ENCODE measurements at places on chromosomes 2 and 18.

DNA sequence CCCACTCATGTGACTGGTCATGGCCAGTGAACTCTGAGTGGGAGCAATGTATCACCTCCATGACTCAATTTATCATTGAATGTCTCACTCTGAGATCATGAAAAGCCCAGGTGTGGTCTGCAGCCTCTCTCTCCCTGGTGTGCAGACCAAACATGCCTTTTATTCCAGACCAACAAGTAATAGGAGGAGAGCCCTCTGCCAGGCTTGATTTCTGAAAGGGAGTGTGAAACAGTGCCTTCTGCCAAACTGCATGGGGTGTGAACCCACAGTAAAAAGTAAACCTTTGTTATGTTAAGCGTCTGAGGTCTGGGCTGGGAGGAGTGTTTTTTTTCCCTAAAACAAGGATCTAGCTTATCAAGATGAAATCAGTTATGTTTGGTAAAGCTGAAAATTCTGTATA lies 601.2 kb downstream of the ADCYAP1 start:
- no peak for DNase-seq

DNA sequence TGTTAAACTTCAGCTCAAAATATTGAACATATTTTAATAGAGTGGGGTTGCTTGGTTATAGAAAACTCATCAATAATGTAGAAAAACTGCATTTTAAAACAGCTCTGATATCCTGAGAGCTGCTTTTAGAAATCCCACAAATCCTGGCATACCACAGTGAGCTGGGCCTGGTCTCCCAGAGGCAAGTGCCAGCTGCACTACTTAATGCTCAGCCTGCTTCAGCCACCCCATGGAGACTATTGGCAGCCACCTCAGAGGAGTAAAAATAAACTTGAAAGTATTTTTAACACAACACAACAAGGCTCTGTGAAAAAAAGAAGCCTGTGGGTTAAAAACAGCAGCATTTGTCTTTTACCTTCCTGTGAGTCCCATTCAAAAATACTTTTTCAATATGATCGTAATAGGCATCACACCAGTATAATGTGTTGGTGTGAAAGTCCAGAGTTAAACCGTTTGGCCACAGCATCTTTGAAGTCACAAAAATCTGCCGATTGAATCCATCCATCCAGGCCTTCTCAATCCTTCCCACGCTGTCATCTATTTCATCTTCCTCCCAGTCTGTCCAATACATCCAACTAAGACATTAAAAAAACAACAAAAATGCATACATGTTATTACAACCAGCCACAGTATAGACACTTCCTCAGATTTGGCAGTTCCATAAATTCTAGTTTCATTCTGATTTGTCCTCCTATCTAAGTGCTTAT lies 1115.3 kb downstream of the LRP1B start:
- DNase-seq = peak; percentile 13

GRCh38 chr2:216769626-216770025 lies 74.3 kb upstream of the IGFBP5 start:
- no peak for DNase-seq

DNA sequence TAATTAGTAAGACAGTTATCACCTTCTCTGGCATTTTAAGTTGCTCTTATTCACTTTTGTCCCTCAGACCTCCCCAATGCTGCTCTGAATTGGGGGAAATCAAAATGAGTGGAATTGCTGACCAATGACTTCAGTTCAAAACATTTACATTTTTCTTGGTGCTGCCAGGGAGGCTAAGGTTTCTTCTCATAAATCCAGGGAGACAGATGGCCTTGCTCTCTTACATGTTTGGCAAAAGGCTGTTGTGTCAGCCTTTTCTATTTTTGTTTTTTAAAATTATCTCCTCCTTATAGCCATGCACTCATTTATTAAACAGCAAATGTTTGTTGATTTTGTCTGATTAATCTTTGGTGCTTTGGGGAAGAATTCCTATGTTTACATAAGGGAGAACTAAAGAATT lies 82.0 kb downstream of the GALNT13 start:
- DNase-seq = no peak

DNA sequence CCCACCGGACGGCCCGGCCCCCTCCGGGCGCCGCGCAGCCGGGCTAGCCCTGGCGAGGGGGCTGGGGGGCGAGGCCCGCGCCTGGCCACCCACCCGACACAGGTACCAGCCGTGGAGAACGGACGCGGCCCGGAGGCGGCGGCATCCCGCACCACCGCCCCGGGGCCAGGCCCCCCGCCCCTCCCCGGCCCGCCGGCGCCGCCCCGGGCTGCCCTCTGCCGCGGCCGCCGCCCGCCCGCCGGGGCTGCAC lies 405 bp downstream of the SOS1 start:
- DNase-seq = no peak

GRCh38 chr2:104945121-104945520 lies 91.2 kb downstream of the POU3F3 start:
- DNase-seq = no peak

DNA sequence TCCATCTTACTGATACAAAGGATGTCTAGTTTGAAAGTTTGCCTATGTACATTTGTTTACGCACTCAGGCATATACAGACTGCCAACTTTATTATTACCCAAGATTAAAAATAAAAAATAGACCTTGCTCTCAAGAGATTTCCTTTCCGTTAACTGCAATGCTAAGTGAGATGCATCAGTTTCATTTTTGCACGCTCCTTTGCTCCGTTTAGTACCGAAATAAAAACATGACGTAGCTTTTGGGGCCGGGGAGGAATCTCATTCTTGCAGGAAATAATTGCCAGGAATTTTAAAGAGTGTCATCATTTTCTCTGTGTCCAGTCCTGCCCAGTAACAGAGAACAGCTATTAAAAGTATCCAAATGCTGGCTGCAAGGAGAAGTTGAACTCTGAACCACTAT lies 169.5 kb downstream of the SLC8A1 start:
- peak; percentile 65 for DNase-seq

DNA sequence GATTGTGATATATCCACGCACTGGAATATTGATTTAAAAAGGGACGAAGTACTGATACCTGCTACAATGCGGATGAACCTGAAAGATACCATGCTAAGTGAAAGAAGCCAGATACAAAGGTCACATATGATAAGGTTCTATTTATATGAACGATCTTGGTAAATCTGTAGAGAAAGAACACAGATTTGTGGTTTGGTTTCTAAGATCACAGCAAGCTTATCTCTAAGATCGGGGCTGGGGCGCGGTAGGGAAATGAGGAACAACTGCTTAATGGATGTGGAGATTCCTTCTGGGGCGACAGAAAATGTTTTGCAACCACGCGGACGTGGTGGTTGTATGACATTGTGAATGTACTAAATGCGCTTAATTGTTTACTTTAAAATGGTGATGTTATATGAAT lies 60.1 kb downstream of the NEDD4L start:
- DNase-seq = no peak

GRCh38 chr2:77018219-77018618 lies 504.0 kb downstream of the LRRTM4 start:
- DNase-seq = no peak

- DNase-seq = no peak
Observed at GRCh38 chr2:235810846-235811245, 317.0 kb downstream of the AGAP1 start.

DNA sequence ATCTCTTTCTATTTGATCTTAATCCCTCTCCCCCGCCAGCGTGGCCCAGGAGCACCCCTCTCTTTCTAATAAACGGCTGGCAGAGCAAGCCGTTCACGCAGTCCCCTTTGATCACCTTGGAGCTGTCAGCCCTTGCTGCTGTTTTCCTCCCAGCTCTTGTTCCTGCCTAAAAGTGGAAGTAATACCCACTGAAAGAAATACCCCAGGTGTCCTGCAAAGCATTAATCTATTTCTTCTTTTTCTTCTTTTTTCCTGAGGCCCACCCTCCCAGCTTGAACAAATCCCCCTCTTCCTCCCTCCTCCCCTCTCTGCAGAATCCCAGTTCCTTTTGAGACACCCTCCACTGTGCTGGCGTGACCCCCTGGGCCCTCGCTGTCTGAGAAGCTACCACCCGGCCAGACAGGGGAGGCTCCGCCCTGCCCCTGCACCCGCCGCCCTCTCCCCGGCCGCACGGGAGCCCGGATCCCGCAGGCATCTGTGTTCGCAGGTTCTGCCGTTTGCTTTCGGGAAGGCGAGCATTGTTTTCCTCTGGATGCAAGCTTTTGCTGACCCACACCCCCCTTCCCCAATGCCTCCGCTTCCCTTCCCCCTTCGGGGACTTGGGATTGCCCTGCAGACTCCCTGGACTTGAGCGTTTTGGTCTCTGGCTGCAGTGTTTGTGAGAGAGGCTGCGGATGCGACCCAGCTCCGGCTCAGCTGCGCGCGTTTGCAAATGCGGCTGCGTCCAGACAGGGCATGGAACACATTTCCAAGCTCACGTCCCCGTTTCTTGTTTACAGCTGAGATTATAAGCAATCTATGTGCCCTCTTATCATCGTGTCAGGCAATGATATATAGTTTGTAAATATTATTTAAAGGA lies 631.5 kb downstream of the NYAP2 start:
- DNase-seq = peak; percentile 69

DNA sequence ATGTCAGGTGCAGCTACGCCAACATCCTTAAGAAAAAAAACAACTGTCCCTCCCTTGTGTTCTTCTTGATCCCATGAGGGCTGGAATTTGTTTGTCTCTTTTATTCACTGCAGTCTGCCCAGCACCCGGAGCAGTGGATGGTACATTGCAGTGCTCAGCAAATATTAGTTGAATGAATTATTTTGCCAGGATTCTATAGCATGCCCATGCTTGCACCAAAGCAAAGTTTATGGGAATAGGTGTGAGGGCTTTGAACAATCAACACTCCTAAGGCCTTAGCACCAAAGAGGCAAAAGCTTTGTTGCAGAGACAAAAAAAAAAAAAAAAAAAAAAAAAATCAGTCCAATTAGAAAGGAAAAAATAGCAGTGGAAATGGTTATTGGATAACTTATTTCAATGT lies 28.7 kb upstream of the DCC start:
- DNase-seq = no peak

DNA sequence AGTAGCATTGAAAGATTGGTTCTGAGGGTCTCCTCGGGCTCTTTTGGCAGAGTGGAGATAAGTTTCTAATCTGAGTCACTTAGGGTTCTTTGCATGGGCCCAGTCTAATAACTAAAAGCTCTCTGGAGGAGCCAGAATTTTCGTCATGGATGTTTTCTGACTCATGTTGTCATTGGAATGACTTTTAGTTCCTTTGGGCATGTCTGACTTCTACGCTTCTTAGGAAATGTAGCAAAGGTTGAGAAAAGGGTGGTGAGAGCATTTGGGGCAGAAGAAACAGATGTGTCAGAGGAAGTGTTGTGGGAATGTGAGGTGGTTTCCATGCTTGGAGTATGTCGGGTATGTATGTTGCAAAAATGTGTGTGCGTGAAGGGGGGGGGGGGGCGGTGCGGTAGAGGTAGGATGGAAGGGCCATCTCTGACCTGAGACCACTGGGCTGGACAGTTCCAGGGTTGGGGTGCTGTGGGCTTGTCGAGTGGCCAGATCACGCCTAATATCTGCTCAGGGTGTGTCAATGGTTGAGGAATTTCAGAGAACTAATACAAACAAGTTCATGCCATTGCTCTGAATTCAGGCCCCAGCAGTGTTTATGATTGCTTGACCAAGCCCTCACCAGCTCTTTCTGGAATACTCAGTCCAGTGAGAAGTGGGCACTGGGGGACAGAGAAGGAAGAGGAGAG lies 26.9 kb downstream of the KLHL29 start:
- peak; percentile 93 for DNase-seq

DNA sequence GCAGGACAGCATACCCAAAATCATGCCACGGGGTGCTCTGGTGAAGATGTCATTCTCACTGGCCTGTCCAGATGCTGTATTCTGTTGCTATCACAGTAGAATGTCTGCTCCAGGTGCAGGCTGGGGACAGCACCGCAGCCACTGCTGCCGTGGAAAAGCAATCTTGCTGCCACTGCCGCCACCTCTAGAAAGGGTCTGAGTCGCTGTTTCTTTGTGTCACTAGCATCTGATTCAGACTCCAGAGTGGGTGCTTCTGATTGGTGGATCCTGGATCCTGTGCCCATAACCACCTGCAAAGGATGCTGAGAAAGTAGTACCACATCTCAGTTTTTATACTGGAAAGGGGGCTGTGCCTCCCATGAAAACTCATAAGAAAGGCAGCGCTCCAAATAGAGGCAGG lies 45.3 kb upstream of the CTLA4 start:
- no peak for DNase-seq

DNA sequence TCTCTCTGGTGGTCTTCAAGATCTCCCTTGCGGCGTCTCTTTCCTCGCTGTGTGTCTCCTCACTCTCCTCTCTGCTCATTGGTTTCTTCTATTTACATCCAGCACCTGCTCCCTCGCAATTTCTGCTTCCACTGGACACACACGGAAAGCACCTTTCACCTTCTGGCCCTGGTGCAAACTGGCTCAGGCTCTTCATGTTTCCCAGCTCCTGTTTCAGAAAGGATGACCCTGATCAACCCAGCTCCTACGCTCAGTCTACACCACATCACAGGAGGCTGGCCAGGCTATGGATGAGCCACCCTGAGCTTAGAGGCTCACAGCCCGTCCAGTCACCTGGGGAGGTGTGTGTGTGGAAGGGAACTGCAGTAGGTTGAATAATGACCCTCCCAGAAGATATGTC lies 72.7 kb downstream of the MCFD2 start:
- DNase-seq = no peak

DNA sequence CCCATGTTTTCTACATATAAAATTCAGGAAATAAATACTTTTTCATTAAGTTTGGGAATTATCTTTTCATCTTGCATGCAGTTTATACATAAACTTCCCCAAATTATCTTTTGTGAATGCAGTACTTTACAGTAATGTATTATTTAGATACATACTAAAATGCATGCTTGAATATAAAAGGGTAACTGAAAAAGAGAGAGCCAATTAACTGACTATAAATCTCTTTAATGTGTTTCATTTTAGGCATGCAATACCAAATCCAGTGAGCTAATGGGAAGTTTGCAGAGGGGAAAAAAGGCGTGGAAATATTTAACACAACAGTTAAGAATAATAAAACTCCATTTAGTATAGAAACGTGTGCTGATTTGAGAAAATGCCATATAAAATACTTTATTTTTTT lies 39.2 kb downstream of the COL4A4 start:
- no peak for DNase-seq

DNA sequence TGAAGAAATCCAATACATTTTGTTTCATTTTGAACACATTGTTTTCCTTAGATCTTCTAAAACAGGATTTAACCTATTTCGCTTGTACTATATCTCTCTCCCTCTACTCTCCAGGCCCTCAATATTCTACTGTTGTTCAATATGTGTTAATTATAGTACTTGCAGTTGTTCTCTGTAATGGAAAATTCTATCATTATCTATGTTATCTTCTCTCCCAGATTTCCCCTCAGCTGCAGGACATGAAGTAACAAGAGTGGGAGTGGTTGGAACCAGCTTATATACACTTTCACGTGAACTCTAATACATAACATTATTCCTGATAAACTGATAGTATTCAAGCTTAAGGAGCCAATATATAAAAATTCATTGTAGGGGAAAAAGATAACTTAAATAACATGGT lies 7.0 kb upstream of the STRN start:
- DNase-seq = no peak

DNA sequence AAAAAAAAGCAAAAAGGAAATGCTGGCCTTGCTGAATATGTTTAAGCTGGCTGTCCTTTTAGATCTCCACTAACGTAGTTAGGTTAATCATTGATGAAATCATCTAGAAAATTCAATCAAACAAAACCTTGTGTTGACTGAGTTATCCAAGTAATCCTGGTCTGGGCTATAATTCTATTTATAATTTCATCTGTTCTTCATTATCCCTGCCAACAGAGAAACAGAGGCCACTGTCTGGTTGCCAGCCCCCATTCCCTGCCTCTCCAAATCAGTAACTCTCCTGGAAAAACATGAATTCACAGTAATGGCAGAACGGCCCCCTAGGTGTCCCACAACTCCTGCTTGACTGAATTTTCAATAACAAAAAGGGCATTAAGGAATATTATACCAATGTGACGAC lies 24.6 kb downstream of the DOCK10 start:
- peak; percentile 67 for DNase-seq

GRCh38 chr2:20343128-20343527 lies 7.5 kb downstream of the PUM2 start:
- DNase-seq = no peak

Measured in fibroblast of upper back skin (primary cell).